Stimulated activated CD8-positive, alpha-beta memory T cell treated with anti-CD3 and anti-CD28 coated beads, Interleukin-15, amount 100 ng/mL, for 1 hour (primary cell): ENCODE measurements at places on chromosomes 2 and 18.
A peak's percentile ranks its signal among the peaks of the same experiment; 100 is the strongest.

DNA sequence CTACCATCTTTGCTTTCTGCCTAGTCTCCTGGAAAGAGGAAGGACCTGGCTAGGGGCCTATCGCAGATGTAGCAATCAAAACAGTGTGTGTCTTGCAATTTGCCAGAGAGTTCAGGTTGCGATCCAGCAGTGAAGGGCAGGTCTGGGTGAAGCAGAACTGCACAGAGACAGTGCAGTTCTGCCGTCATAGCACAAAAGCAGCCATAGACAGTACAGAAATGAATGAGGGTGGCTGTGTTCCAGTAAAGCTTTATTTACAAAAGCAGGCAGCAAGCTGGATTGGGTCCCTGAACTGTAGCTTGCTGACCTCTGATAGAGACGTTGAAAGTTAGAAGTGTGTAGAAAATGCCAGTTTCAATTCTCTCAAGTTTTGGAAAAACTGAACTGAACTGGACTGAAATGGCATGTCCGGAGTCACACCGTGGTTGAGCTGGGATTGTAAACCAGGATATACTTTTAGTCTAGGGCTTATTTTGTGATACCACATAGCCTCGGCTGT, 186.8 kb downstream of the LTBP1 start:
- no peak for DNase-seq

DNA sequence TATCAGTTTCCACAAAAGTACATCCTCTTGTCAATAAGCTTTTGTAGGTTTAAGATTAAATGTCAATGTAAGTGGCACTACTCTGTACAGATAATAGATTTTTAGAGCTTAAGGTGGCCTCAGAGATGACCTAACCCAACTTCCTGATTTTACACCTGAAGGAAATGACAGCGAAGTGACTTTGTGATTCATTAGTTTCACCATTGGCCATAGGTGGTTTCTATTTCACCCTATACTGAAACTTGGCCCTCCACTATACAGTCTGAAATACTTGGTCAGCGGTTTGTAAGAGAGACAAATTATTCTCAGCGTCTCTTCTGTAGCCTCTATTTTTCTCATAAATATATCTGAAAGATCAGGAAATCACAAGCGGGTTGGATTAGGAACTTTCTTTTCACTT, 330.4 kb upstream of the FAM98A start:
- DNase-seq = no peak

DNA sequence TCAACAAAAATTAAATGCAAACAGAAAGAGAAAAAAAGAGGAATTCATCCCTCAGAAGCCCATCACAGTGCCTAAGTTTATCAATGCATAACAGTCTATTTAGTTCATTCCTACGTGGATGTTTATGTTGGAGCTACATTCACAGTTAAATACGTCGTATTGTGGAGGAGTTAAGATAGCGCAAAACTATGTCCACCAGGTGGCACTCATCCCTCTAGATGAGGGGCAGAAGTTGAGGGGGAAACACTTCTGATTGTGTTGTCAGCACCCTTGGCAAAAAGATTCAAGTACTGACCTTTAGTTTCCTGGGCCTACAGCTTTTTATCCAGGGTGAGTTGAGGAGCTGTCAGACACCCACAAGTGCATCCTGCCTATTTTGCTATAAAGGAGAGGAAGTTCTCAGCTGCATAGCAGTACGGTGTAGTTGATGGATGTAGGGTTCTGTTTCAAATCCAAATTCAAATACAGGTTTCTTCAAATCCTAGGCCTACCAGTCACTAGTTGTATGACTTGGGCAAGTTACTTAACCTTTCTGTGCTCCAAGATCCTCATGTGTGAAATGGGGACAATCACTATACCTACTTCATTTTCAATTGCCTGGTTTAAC, 26.8 kb upstream of the MYO1B start:
- DNase-seq = peak; percentile 19

GRCh38 chr2:181046833-181047232, 66.4 kb downstream of the UBE2E3 start:
- no peak for DNase-seq

GRCh38 chr2:151379169-151379568, 21.8 kb downstream of the TNFAIP6 start:
- DNase-seq = no peak

DNA sequence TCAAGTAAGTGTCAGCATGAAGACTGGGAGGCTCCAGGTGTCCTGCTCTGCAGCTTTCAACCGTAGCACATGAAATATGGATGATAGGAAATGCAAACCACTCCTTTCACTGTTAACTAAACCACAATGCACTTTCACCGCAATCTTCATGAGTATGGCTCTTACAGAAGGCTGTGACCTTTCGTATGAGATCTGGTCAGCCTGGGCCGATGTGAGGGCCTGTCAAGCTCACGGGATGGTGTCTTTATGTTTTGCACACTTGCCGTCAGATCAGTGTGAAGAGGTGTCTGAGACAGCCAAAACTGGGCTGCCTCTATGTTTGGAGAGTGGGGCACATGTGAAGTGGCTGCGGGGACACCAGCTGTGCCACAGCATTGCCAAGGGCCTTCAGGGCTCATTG, 62.8 kb upstream of the AFF3 start:
- DNase-seq = no peak

- DNase-seq = no peak
These were observed 87.3 kb downstream of the HNRNPLL start for GRCh38 chr2:38515155-38516074.

DNA sequence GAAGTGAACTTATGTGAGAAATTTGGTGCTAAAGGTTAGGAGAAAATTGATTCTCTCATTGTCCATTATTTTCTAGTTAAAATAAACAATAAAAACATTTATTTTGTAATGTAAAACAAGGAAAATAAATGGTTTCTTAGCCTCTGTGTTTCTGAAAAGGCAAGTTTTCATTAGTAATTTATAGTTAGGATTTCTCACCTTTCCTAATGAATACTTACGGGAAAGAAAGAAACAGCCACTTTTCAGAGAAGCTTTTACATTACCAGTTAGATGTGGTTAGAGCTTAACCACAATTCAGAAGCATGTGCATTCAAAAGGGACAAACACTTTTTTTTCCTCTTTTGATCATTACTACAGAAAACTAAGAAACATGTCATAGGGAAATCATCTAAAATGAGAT, 18.8 kb downstream of the NEMP2 start:
- DNase-seq = no peak
